ENCODE measurements at places on chromosomes 12 and 14.

GRCh38 chr12:94258593-94258992 is 110.2 kb downstream of the PLXNC1 start:
- DNase-seq: no peak

DNA sequence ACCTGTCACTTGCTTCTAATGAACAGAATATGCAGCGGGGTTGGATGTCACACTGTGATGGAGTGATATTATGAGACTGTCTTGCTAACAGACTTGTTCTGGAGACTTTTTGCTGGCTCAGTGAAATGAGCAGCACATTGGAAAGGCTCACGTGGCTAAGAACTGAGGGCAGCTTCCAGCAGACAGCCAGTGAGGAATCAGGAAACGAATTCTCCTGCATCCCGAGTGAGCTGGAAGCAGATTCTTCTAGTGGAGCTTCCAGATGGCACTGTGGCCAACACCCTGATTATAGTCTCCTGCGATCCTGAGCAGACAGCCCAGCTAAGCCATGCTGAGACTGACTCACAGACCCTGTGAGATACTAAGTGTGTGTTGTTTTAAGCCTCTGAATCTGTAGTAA is 16.1 kb upstream of the TSPAN9 start:
- DNase-seq: no peak

DNA sequence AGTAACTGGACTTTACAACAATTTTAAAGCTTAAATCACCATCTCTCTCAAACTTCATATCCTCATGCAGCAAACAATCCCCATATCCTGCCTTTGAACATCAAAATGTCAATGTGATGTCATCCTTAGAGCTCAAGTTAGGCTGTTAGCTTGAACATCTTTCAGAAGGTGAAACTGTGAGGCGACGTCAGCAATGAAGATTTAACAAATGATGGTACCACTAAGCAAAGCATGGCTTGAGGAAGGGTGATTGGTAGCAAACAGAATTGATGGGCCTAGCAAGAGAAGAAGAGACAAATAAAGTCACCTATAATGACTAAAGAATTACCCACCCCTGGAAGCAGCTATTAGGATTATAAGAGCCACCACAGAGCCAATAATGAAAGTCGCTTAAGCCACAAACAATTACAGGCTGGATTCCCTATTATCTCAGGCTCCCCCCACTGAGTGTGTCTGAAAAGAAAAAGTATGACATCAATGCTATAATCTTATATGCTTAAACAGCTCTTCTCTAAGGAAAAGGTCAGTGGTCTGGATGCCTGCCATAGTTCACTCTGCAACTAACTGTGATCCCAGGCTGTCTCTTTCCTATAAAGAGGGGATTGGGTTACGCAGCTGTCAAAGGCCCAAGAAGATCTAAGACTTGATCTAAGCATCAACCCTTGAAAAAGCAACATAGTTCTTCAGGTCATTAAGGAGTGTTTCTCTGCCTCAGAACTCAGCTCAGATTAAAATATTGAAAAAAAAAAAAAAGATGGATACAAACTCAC is 18.1 kb downstream of the EGLN3 start:
- DNase-seq: peak; percentile 59

DNA sequence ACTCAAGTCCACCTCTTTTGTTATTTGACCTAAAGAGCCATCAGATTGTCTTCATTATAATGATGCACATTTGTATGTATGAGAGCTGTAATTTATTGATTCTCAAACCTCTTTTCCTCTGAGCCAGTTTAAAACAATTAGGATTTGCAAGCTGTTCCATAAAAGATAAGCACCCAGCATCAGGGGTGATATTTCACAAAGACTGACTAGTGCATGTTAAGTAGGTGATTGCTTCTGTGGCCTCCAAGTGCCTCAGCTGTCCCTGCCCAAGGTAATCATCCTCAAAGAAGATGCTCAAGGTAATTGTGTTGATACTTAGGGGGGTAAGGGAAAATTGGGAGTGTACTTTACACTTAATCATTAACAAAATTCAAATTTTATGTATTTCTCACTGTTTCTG is 18.2 kb downstream of the CEP128 start:
- DNase-seq: no peak

DNA sequence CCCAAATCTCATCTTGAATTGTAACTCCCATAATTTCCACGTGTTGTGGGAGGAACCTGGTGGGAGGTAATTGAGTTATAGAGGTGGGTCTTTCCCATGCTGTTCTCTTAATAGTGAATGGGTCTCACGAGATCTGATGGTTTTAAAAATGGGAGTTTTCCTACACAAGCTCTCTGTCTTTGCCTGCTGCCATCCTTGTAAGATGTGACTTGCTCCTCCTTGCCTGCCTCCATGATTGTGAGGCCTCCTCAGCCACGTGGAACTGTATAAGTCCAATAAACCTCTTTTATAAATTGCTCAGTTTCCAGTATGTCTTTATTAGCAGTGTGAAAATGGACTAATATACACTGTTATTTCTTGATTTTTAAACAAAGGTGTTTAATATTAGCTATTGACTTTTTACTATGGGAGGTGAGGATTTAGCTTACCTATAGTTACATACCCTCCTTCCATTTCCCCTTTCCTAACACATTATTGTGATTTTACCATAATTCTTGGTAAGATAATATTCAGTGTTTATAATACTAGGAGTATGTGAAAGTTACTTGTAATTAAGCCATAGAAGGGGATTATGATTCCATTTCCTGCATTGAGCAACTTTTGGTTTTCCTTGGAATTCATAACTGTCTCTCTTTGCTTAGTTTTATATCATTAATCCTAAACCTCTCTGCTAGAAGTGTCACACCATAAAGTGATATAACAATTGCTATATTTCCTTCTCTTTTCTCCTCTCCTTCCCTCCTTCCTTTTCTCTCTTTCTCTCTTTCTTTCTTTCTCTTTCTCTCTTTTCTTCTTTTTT is 151.0 kb upstream of the KRAS start:
- DNase-seq: no peak
